ENCODE measurements at places on chromosomes 4 and X.

DNA sequence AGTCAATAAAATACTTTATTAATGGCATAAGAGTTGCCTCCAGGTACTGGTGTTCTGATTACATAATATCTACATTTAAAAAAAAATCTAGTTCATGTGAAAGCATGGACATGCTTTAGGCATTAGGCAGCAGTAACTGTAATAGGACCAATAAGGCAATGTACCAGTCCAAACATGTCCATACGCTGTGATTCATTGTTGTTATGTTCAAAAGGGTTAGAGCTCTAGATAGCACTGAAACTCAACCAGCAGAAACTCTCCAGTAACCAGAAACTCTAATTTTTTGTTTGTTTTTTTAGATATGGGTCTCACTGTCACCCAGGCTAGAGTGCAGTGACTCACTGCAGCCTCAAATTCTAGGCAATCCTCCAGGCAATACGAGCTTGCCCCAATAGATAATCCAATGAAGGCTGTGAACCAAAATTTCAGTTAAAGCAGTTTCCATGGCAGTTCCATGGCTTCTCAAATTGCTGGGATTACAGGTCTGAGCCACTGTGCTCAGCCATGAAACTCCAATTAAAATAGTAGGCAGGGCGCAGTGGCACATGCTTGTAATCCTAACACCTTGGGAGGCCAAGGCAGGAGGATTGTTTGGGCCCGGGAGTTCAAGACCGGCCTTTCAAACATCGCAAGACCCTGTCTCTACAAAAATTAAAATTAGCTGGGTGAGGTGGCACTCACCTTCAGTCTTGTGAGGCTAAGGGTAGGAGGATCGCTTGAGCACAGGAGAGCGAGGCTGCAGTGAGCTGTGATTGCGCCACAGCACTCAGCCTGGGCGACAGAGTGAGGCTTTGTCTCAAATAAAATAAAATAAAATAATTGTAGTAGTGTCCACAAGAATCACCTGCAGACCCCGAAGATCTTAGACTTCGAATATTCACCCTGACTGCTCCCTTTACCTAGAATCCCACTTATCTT, 36.3 kb downstream of the MGARP start:
- no peaks in the 10 kb centered on the region for H3K36me3 ChIP-seq
- no peak overlapping the region for H3K4me3 ChIP-seq
- H3K27ac ChIP-seq, result no peak overlapping the region
- H3K27me3 ChIP-seq, result no peaks in the 10 kb centered on the region
- no peaks in the 10 kb centered on the region for H3K4me1 ChIP-seq

DNA sequence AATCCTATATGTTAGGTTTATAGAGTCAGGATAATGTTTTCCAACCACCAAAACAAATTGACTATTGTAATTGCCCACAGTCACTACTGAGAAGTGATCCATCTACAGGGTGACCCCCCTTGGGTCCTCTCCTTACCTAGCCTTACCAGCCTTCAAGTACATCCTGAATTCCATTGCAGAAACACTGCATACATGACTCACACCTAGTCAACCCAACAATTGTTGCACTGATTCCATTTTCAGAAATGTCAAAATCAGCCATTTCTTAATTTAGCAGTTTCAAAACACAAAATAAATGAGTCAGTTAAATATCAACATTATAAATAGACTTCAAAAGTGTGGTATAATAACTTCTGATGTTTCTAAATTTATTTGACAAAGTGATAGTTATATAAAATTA, 106.3 kb upstream of the TNIP3 start:
- H3K27ac ChIP-seq, result no peak overlapping the region
- peaks cover 2% of the 10 kb centered on the region for H3K27me3 ChIP-seq
- DNase-seq, result no peak
- peaks cover 18% of the 10 kb centered on the region for H3K4me1 ChIP-seq
- H3K4me3 ChIP-seq, result no peak overlapping the region
- no peaks in the 10 kb centered on the region for H3K36me3 ChIP-seq

DNA sequence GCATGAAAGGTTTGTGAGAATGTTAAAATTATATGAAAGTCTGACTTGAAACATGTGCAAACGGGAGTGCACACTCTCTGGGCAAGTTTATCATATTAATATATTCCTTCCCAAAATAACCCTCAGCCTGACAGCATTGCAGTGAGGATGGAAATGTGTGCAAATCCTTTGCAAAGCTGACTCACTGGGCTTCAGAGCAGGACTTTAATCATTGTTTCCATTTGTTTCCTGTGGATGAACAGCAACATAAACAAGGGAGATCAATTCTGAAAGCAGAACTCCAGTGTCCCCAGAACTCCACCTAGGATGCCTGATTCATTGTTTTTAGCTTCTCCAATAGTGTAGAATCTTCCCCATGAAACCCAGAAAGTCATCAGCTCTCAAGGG, 32.9 kb downstream of the SLC2A9 start:
- no peak overlapping the region for H3K4me3 ChIP-seq
- no peaks in the 10 kb centered on the region for H3K4me1 ChIP-seq

GRCh38 chr4:92253550-92253949, 50.2 kb upstream of the GRID2 start:
- no peak for DNase-seq
- H3K4me3 ChIP-seq, result no peak overlapping the region
- no peaks in the 10 kb centered on the region for H3K36me3 ChIP-seq
- no peak overlapping the region for H3K27ac ChIP-seq
- no peaks in the 10 kb centered on the region for H3K4me1 ChIP-seq

DNA sequence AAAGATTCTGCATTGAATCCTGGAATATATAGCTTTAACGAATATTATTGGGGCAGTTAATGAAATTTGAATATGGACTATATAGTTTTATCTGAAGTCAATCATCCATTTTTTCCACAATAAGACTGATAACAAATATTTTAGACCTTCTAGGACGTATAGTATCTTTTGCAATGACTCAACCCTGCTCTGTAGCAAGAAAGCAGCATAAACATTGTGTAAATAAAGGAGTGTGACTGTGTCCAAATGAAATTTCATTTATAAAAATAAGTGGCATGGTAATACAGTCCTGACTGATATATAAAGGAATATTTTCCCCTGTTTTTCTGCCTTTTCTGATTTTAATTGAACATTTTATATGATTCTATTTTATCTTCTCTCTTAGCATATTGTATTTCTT, 947.7 kb upstream of the SLIT2 start:
- H3K4me1 ChIP-seq, result no peaks in the 10 kb centered on the region
- H3K36me3 ChIP-seq, result no peaks in the 10 kb centered on the region
- no peak overlapping the region for H3K4me3 ChIP-seq
- no peak for DNase-seq
